ENCODE measurements at places on chromosomes 7 and 10.

DNA sequence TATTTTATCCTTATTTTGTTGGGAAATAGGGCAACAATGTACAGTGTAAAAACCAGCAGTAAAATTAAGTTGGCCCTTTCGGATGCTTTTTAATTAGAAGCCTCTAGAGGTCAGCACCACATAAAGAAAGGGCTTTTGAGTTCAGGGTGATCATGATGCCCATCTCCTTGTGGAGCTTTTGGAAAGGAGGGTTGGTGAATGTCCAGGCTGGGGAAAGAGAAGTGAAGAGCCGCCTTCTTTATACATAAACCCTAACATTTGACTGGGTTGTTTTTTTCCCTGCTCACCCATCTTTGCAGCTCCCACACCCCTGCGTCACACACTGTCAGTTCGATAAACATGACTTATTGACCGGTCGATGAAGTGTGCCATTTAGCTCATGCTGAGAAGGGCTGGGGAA, 29.8 kb downstream of the MTURN start:
- DNase-seq = peak; percentile 57

DNA sequence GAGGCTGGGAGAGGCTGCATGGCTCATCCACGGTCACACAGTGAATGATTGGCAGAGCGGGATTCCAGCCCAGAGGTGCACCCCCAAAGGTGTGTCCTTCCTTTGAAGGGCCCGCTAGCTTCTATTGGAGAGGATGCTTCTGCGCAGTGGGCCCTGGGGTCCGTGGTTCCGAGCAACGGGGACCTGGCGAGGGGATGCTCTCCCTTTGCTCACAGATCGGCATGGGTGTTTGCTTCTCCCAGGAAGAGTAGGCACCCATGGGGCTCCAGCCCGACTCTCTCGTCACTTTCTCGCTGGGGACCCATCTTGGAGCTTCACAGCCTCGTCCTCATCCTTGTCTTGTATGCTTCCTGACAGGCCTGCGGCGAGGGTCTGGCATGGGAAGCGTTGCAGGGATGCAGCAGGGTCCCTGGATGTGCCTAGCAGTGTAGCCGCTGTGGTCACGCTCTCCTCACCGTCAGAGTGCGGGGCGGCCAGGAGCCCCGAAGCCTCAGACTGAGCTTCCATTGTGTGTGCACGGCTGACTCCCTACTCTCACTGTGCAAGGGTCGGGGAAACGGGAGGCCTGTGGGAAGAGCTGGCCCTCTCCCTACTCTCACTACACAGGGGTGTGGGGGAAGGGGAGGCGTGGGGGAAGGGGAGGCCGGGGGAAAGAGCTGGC, 538.5 kb upstream of the FOXK1 start:
- no peak for DNase-seq

DNA sequence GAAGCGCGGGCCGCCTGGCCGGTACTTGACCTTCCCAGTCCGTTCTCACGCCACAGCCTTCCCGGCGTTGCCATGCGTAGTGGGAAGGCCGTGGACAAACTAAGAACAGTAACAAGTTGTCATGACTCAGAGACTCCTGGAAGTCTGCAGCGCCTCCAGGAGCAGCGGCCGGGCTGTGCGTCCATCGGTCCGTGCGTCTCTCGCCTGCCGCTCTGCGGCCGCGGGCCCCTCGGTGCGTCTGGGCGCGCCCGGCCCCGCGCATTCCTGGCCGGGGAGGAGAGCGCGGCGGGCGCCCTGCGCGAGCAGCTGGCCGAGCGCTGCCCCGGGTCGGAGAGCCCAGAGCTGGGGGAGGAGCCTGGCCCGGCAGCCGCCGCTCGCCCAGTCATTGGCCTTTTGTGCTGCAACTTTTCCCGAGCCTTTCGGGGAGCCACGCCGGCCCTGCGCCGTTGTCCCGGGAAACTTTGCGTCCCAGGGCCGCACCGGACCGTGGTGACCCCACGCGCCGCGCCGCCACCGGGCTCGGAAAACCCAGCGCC, 123.7 kb downstream of the TACC2 start:
- DNase-seq = peak; percentile 87

GRCh38 chr7:75969182-75969581, 25.2 kb downstream of the TMEM120A start:
- DNase-seq = no peak

- DNase-seq = no peak
These were observed 44.2 kb upstream of the KCNIP2 start for GRCh38 chr10:101887775-101888174.

GRCh38 chr10:80513106-80513505, 24.6 kb upstream of the SH2D4B start:
- no peak for DNase-seq

DNA sequence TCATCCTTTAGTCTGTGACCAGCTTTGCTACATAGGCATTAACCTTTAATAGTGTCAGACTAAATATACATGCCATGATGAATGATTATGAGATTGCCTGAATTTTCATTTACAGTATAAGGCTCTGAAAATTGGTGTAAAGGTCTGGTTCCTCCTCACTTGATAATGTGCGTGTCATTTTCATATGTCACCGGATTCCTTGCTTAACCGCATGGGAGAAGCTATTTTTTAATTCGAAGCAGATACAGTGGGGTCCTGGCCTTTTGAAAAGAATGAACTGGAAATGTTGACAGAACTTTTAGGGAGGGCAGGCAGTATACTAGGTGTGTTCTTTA, 192.4 kb upstream of the SH2B2 start:
- no peak for DNase-seq

DNA sequence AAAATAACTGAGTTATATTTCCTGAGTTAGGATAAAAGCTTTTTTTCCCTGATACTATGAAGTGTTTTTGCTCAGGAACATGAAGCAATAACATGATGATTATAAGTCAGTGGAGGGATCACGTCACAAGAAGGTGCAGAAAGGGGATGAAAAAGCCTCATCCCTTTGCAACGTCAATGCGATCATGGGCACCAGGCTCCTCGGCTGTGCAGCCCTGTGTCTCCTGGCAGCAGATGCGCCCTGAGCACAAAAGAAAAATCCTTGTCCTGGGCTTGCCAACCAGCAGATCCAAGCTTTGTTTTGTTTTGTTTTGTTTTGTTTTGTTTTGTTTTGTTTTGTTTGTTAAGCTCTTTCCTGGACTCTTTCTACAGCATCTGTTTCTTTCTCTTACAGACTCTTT, 103.5 kb upstream of the PRSS1 start:
- no peak for DNase-seq

- no peak for DNase-seq
These were observed 69.1 kb upstream of the PDSS1 start for GRCh38 chr10:26628395-26628794.

Data from renal pelvis (tissue), 12 donors.